Endothelial cell (in vitro differentiated cells): ENCODE measurements at places on chromosomes 4 and X.
A peak's percentile ranks its signal among the peaks of the same experiment; 100 is the strongest.

DNA sequence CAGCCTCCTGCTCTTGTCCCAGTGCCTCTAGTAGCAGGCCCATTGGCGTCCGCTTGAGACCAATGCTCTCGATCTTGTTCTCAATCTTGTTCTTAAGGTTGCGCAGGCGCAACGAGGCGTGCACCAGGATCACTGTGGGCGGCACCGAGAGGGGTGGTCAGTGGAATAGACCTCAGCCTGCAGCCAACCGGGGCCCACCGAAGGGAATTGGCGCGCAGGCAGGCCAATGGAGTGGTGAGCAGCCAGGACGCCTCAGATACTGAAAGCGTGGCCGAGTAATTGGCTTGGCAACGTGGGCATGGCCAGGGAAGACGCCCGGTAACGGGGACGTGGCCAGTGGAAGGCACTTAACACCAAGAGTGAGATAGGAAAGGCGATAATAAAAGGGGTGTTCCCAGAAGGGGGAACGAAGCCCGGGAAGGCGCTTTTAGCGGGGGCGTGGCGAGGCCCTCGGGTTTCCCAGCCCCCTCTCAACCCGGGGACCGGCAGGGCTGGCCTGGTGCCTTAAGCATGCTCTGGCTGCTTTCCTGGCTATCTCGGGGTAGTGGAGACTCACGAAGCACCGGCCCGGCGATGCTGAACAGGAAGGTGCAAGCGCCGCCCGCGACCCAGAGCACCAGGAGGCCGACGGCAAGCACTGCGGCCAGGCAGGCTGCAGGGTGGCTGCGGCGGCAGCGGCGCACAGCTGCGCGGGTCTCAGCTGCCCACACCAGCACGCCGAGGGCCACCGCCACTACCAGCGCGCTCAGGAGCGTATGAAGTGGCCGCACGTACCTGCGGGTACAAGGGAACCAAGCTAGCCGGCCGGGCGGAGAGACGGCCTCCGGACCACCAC is 1.7 kb downstream of the PRAF2 start:
- peak; percentile 52 for DNase-seq

DNA sequence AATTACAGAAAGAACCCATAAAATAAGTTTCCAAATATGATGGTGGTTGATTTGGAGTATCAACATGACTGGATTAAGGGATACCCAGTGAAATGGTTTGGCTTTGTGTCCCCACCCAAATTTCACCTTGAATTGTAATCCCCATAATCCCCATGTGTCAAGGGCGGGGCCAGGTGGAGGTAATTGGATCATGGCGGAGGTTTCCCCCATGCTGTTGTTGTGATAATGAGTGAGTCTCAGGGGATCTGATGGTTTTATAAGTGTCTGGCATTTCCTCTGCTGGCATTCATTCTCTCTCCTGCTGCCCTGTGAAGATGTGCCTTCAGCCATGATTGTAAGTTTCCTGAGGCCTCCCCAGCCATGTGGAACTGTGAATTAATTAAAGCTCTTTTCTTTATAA is 39.1 kb downstream of the WDFY3 start:
- no peak for DNase-seq

- no peak for DNase-seq
These were observed 91.3 kb downstream of the GUCY2F start for GRCh38 chrX:109390556-109390955.

- no peak for DNase-seq
These were observed 61.9 kb upstream of the TCEAL2 start for GRCh38 chrX:102063445-102064074.

DNA sequence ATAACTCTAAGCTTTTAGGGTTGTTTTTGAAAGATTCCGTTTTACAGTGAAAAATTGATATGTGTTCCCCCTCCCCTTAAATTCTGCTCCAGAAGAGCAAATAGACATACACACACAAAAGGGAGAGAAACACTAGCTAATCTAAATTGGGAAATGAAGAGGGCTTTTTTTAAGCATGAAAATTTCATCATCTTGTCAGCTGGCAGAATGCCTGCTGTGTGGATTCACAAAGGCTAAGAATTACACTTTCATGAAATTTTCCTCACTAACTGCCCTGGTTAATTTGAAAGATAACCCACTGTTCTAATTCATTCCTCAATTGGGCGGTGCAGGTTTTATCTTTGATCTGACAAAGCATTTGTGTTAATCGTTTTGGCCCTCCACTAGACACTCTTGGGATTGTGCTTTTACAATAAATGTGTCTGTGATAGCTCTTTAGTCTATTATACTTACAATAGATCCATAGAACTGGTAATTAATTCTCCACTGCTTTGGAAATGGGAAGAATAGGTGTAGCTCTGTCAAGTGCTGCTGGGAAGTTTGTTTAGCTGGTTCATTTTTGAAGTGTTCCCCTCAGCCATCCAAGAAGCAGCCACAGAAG is 152.9 kb downstream of the POLA1 start:
- DNase-seq, result no peak
